NCI-H460 (cell line): ENCODE measurements at places on chromosomes 4 and X. TPM values are rescaled to one million over a fixed set of nuclear protein-coding genes. Genes with fewer than 3 reads are reported as not detected.

The MXRA5 gene
- not detected in 2 replicates for total RNA-seq

The LGI2 gene
- not detected in 2 replicates for total RNA-seq

DNA sequence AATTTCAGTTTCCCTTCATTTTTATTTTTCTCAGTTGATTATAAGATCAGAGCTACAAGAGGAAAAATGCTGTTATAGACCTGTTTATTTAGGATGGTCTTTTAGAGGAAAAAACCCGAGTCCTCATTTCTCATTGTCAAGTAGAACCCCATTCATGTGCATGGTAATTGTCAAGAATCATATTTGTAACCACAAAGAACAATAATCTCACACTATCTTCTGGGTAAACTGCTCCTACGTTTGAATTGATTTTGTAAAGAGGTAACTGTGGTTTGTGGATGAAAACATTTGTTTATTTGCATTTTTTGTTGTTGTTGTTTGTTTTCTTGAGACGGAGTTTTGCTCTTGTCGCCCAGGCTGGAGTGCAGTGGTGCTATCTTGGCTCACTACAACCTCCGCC lies 23.8 kb downstream of the RAPGEF2 start:
- DNase-seq, result no peak

GRCh38 chr4:58553679-58554078 lies 1443.5 kb upstream of the IGFBP7 start:
- no peak for DNase-seq
